SW480 (cell line): ENCODE measurements at places on chromosomes 7 and 10.

DNA sequence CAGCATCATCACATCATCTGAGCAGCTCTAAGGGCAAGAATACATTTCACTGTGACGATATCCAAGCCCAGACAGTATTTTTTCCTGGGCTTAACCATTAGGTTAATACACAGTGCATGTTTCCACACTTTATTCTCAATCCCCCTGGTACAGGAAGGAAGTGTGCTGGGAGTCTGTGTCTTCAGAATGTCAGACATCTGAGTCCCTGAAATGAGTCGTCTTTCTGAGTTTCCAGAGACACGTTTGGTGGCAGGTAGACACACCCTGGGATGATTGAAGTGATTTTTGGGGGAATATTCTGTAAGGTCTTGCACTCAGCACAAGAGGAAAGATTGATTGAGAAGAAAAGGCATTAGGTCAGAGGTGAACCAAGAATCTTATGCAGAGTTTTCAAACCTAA lies 13.1 kb upstream of the SHH start:
- peak; percentile 29 for DNase-seq

- DNase-seq = peak; percentile 53
These were observed 27.8 kb downstream of the NKX2-3 start for GRCh38 chr10:99560277-99561126.

DNA sequence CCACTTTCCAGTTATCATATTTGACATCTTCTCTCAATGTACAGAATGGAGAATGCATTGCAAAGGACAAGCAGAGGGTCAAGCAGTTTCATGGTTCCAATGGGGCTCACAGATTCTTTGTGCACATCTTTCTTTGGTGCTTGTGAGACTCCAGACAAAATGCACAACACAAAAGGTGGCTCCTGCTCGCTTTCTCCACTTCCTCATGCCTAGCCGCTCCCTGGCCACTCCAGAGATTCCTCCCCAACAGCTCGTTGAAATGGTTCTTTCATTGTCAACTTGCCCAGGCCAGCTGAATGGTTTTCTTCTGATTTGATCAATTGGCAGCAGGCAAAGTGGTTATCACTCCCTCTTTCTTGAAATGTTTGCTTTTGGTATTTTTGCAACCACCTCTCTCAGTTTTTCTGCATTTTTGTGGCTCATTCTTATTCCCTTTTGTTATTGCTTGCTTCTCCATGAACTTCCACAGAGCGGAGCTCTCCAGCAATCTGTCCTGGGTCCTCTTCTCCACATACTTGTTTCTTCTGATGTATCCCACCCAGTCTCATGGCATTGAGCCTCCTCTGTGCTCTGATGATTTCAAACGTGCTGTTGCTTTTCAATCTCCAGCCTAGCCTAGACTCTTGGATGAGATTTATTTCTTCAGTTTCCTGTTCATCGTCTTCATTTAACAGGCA lies 507.8 kb upstream of the MKI67 start:
- DNase-seq = no peak

- DNase-seq = no peak
These were observed 24.4 kb downstream of the CACNA2D1 start for GRCh38 chr7:82419200-82419599.

DNA sequence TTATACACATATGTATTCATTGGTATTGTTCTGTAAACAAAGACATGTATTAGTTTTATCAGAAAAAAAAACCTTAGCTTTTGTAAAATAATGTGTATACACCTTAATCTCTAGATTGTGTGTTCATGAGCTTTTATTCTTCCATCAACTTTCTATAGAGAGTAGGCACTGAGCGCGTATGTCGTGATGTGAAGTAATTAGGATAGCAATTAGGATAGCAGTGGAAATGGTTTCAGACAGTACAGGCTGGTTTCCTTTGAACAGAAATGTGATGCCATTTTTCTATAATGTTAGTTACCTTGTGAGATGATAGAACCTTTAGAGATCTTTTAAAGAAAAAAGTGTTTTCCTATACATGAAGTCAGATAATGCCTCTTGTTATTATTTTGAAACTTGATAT lies 237.7 kb upstream of the LRRN3 start:
- DNase-seq = no peak

- no peak for DNase-seq
These were observed 203.5 kb downstream of the HIBADH start for GRCh38 chr7:27459021-27459730.

DNA sequence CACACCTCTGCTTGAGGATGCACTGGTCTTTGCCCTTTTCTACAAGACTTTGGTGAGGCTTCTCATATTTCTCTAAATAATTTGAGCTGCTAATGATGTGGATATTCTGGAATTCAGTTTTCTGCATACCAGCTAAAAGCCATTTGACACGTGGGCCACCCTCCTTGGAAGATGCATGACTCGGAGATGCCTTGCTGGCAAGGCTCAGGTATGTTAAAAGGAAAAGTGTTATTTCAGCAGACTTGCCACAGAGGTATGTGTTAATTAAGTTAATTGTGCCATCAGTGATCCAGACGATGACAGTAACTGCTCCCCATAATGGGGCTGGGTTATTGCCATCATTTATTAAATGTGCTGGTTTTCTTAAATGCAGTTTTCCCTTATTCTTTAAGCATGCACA lies 8.8 kb upstream of the GFRA1 start:
- DNase-seq = no peak

GRCh38 chr7:100483090-100483721 lies 521 bp upstream of the NYAP1 start:
- peak; percentile 58 for DNase-seq

- DNase-seq = no peak
These were observed 136.3 kb upstream of the GNAI1 start for GRCh38 chr7:79998363-79998762.

- DNase-seq = peak; percentile 41
These were observed 57.9 kb downstream of the NOD1 start for GRCh38 chr7:30420662-30421061.

GRCh38 chr7:142855114-142855743 lies 353 bp downstream of the EPHB6 start:
- peak; percentile 33 for DNase-seq

GRCh38 chr7:34136698-34137097 lies 231.4 kb downstream of the BMPER start:
- DNase-seq = no peak

DNA sequence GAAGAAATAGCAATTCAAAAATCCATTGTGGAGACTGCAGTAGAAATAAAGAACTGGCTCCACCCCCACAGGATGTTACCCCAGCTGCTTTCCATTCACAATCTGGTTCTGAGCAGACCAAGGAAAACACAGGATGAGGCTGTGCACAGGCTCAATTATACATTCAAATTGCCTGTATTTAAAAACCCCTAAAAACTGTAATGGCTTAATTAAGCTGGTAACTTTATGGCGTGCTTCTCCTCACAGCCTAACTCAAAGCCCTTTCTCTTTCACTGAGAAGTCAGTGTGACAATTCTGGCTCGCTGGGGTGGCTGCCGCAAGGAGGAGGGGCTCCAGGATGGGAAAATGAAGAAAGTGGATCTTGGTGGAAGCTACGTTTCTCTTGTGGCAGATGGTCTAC lies 1191.1 kb downstream of the SORCS1 start:
- no peak for DNase-seq

DNA sequence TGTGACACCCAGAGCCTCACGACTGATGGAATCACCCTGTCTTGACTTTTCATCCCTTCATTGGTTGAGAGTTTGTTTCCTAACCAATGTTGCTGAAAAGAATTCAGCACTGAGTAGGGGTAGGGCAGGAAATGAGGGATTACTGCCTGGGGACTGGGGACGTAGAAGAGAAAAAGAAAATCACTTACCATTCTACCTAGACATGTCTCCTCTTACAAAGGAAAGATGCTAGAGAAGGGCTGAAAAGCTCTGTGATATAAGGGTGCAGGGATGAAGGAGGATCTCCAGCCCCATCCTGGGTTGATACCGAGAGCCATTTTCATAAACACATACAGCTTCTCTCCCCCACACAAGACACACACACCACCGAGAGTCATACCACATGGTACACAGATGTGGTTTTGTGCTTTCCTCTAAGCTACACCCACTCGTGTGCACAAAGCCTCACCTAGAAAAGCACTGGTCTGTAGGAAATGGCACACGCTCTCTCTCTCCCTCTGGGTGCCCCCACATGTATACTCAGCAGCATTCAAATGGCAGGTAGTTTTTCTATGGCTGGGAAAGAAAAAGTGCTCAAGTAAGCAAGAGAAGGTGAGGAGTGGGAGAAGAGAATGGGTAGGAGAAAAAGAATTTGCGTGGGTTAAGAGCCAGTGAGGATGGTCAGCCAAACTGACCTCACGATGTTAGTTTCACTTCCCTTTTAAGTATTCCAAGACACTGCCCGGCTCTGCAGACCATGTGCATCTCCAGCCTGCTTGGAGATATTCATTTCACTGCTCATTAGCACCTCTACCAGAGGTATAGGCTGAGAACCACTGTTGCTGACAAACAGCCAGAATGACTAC lies 85.8 kb downstream of the CALD1 start:
- DNase-seq = peak; percentile 9

DNA sequence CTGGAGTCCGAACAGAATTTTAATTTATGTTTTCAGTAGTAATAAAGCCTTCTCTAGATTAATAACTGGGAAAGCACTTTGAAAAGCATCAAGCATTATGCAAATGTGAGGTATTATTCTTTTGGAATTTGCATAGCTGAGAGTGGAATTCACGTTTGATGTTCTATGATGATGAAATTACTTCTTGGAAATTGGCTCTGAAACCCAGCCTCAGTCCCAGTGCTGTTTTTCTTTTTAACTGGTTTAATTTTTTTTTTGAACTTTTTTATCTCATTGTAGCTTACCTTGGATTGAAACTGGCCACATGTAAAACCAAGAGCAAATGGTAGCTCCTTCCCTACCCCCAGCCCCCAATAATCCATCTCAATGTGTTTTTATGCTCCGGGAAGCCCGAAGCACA lies 1.2 kb downstream of the TBXAS1 start:
- DNase-seq = no peak

GRCh38 chr10:77406764-77407430 lies 230.7 kb downstream of the KCNMA1 start:
- DNase-seq = peak; percentile 35

- DNase-seq = no peak
These were observed 25.3 kb downstream of the PRSS2 start for GRCh38 chr7:142796001-142796500.

GRCh38 chr10:100287756-100288155 lies 1.3 kb upstream of the BLOC1S2 start:
- no peak for DNase-seq

GRCh38 chr7:82325416-82325815 lies 118.2 kb downstream of the CACNA2D1 start:
- DNase-seq = no peak

GRCh38 chr10:95604630-95605029 lies 43.5 kb upstream of the SORBS1 start:
- no peak for DNase-seq

GRCh38 chr7:21763818-21764217 lies 181.9 kb downstream of the CDCA7L start:
- DNase-seq = no peak

DNA sequence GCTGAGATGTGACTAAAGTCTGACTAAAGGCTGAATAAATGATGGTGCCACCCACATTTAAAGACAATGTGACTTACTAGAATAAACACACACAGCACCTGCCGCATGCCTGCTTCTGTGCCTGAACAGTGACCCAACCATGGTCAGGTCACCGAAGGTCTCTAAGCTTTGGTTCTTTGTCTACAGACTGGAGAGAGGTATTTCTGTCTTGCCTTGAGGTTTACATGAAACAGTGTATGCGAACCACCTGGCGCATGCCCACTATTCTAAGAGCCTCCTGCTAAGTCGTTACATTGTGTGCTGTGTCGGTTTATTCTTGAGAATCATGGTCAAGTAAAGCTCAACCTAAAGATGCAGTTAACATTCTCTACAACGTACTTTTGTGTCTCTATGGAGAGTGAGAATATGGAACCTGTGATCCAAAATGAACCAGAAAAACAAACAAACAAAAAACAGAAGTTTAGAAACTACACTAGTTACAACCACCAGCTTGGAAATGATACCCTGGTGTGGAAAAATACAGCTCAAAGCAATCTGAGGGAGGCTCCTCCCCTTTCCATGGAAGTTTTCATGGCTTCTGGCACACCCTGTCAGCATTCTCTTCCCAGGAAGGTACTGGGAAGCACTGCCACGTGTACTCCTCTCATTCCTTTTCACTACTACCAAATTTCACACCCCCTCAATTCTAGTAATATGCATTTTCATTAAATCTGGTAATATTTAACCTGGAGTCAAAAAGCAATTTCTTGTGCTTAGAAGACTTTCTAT lies 40.0 kb downstream of the VOPP1 start:
- DNase-seq = peak; percentile 92

GRCh38 chr7:29289156-29290021 lies 94.8 kb downstream of the CHN2 start:
- no peak for DNase-seq

- peak; percentile 36 for DNase-seq
These were observed 104.5 kb downstream of the GRID1 start for GRCh38 chr10:86261941-86262687.

- peak; percentile 40 for DNase-seq
These were observed 18.6 kb downstream of the FGFR2 start for GRCh38 chr10:121579656-121580055.

GRCh38 chr10:112953174-112954159 lies 3.4 kb downstream of the TCF7L2 start:
- DNase-seq = peak; percentile 33

- DNase-seq = no peak
These were observed 6.3 kb downstream of the GPAM start for GRCh38 chr10:112177247-112177646.

DNA sequence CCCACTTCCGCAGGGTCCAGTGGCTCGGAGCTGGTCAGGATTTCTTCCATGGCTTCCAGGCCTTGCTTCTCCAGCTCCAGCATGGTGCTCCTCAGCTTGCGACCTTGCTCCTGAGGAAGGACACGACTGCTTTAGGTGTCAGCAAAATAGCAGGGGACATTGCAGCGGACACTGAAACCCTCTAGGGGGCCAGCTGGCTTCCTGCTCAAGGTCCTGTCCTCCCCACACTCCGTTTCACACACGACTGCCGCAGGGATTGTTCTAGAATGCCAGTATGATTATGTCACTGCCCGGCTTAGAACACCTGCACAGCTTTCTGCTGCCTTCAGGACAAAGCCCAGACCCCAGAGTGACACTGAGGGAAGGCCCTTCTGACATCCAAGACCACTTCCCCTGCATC lies 65.6 kb downstream of the SCRN1 start:
- peak; percentile 18 for DNase-seq

- no peak for DNase-seq
These were observed 475.5 kb downstream of the RPS24 start for GRCh38 chr10:78508955-78509748.

GRCh38 chr7:11332186-11332864 lies 358.7 kb downstream of the PHF14 start:
- no peak for DNase-seq
